ENCODE measurements at places on chromosomes 3 and 15.

DNA sequence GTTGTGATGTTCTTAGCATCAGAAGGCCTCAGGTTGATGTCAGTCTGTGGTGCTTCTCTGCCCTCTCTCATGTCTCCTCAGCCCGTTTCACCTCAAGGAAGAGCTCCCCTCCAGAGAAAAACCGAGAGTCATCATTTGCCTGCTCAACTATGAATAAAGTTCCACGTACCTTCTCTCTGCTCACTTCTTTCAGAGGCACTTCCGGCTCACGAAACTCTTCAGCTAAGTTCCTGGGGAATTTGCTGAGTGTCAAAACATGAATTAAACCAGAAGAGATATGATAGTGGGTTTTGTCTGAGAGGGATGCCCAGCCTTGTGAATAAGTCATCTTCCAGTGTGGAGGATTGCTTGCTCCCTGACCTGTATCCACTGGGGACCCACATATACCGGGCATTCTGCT lies 37.7 kb downstream of the CCR4 start:
- no peak overlapping the region for H3K27ac ChIP-seq
- no peaks in the 10 kb centered on the region for H3K27me3 ChIP-seq
- DNase-seq = no peak
- no peaks in the 10 kb centered on the region for H3K36me3 ChIP-seq
- H3K4me3 ChIP-seq = no peak overlapping the region

DNA sequence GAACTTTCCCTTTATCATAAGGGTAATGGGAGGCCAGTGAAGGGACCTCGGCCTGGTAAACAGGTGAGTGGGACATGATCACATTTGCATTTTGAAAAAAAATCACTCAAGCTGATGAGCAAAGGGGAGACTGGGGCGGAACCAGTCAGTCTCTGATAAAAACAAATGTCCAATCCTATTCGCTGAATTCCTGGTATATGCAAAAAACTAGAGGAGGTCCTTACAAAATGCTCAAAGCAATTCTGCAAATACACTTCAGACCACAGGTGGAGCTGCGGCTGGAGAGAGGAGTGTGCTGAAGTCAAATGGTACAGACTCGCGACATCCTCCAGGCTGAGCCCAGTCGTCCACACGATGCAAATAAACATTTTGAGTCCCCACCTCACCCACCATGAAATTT lies 166.7 kb downstream of the FOXP1 start:
- no peaks in the 10 kb centered on the region for H3K36me3 ChIP-seq
- no peak overlapping the region for H3K27ac ChIP-seq
- no peak overlapping the region for H3K4me3 ChIP-seq
- peaks cover 15% of the 10 kb centered on the region for H3K4me1 ChIP-seq
- DNase-seq = no peak
- no peaks in the 10 kb centered on the region for H3K27me3 ChIP-seq

GRCh38 chr15:38642689-38643270 lies 78.2 kb upstream of the RASGRP1 start:
- no peaks in the 10 kb centered on the region for H3K4me1 ChIP-seq
- H3K27me3 ChIP-seq = peaks cover 34% of the 10 kb centered on the region
- no peak overlapping the region for H3K27ac ChIP-seq
- H3K36me3 ChIP-seq = no peaks in the 10 kb centered on the region
- DNase-seq = no peak

GRCh38 chr3:196055683-196056270 lies 26.1 kb downstream of the TFRC start:
- H3K36me3 ChIP-seq = peaks cover 76% of the 10 kb centered on the region
- DNase-seq = no peak
- no peak overlapping the region for H3K4me3 ChIP-seq
- no peaks in the 10 kb centered on the region for H3K27me3 ChIP-seq
- no peaks in the 10 kb centered on the region for H3K4me1 ChIP-seq

GRCh38 chr3:169390271-169390670 lies 273.2 kb downstream of the MECOM start:
- H3K27ac ChIP-seq = no peak overlapping the region
- DNase-seq = no peak
- peaks cover 7% of the 10 kb centered on the region for H3K27me3 ChIP-seq

DNA sequence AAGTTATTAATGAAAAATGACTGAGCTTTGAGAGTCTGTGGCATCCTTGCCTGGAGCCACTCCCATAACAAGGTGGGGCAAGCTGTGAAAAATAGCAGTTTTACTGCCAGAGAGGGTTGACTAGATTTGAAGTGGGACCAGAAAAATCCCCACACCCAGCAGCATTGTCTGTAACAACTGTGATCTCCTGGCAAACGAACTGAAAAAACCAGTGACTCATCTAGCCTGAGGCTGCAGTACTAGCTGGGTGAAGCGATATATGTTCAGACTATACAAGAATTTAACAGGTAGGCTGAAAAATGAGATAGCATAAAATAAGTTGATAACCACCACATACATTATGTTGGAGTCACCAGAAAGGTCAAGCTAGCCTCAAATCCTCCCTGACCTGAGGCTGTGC lies 64.0 kb downstream of the DPH6 start:
- H3K36me3 ChIP-seq = no peaks in the 10 kb centered on the region
- H3K4me1 ChIP-seq = peaks cover 9% of the 10 kb centered on the region
- H3K27ac ChIP-seq = no peak overlapping the region

Measured in osteoblast (primary cell).